ENCODE measurements at places on chromosomes 12 and 14. TPM values are rescaled to one million over a fixed set of nuclear protein-coding genes. Genes with fewer than 3 reads are reported as not detected.

NINJ2 gene
- polyA plus RNA-seq, result 0.89 TPM

DNA sequence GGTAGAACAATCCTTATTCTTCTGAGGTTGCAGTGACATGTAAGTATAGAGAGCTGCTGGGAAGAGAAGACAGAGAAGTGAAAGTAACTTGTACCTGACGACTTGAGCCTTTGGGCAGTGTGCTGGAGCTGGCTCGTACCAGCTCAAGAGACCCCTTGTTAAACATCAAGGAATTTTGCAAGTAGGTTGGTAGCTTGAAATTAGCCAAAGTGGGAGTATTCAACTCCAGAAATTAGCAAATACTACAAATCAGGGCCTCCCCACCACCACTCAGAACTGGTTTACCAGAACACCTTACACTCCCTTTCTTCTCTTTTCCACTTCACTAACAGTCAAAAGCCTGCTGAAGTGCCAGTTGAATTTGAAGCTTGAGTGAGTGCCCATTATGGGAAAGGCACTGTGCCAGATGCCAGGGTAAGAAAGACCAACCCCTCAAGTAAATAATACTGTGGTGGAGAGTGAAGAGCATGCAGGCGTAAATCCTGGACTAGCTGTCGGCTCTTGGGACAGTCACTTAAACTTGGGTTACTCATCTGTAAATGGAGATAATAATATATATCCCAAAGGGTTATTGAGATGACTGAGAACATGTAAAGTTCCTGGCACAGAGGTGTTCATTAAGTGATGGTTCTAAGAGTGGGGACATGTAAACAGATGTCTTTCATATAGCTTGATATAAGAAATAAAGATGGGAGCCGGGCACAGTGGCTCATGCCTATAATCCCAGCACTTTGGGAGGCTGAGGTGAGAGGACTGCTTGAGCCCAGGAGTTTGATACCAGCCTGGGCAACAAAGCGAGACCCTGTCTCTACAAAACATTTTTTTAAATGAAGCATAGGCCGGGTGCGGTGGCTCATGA, 27.0 kb upstream of the EID3 start:
- no peak for DNase-seq

DNA sequence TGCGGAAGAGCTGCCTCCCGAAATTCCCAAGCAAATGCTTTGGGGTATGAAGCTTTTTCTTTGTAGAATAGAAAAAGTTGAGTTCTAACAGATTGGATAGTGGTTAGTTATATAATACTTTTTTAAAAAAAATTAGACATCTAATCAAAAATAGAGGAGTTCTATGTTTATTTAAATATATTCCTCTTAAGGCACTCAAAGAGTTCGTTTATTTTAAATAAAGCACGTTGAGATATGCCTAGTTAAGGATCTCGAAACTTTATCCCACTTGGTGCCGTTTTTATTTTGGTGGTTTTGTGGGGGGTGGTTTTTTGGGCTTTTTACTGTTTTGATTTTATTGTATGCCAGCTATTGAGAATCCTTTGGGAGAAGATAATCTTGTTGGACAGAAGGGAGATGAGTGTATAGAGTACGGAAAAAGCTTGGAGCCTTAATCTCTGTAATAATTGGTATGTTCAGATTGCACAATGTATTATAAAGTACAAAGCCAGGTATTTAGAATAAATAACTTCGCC, 10.7 kb upstream of the SNAPC1 start:
- no peak for DNase-seq

C12orf42 gene
- polyA plus RNA-seq, result not detected

ALX1 gene
- 26.8 TPM for polyA plus RNA-seq

SLC25A47 gene
- polyA plus RNA-seq, result not detected

PRKCH gene
- 15.9 TPM for polyA plus RNA-seq

DNA sequence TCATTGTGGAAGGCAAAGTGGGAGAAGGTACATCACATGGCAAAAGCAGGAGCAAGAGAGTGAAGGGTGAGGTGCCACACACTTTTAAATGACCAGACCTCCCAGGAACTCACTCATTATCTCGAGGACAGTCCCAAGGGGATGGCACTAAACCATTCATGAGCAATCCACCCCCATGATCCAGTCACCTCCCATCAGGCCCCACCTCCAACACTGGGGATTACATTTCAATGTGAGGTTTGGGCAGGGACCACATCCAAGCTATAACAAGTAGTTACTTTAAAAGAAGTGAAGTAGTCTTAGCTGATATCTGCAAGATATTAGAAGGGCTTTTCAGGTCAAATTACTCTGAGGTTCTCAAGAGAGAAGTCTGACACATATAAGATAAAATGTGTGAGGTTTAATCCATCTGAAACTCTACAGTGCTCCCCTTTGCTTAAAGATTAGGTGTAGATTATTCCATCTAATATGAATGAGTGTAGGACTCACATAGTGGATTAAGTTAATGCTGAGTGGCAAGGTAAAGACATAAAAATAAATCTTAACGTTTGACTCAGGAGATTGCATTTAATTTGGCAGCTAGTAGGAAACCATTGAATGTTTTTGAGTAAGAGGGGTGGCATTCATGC, 130.8 kb downstream of the TMX1 start:
- no peak for DNase-seq

DNA sequence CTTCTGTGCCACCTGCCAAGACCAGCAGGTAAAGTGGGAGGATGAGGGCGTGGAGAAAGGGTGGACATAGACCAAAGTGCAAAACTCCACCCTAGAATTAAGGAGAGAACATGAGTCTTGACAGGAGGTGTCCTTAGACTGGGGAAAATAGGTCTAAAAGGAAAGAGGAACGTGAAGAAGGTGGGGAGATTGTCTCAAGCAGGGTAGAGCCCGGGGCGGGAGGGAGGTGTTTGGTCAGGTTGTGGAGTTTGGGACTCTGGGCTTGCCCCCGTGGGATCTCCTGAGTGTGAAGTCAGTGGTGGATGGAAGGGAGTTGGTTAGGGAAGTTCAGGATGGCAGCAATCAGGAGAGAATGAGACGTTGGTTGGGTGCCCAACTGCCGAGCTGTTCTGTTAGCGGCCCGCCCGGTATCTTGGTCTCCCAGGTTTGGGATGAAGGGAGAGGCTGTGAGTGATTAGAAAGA, 386 bp downstream of the DGKA start:
- no peak for DNase-seq

DNA sequence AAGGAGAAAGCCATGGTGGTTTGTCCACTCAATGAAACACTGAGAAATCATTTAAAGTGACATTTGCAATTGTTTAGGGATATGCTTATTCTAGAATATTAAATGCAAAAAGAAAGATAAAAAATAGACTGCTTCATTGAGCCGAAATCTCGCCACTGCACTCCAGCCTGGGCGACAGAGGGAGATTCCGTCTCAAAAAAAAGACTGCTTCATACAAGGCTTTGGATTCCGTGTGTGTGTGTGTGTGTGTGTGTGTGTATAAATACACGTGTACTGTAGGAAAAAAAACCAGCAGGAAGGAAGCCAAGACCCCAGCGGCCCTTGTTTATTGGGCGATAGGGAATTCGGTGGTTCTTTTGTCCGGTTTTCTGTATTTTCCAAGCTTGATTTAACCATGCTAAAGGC, 3.2 kb upstream of the ZNF839 start:
- no peak for DNase-seq

- no peak for DNase-seq
These were observed 66.6 kb downstream of the RAD51B start for GRCh38 chr14:67886191-67886590.

NANOG gene
- polyA plus RNA-seq, result 0.53 TPM

DNA sequence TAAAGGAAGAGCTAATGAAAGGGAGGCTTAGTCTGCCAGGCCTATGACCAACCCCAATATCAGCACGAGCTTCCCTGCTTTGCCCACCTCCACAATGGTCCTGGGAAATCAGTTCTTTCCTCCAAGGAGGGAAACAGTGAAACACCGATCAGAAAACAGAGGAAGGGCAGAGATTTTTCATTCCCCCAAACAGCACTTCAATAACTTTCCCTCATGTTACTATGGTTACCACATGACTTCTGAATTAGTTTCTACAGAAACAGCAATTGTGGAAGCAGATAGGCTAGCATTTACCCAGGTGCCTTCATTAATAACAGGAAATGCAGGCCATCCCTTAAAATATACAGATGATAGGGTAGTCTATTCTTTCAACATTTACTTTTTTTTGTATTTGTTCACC, 35.9 kb downstream of the TRIM9 start:
- DNase-seq, result no peak

DNA sequence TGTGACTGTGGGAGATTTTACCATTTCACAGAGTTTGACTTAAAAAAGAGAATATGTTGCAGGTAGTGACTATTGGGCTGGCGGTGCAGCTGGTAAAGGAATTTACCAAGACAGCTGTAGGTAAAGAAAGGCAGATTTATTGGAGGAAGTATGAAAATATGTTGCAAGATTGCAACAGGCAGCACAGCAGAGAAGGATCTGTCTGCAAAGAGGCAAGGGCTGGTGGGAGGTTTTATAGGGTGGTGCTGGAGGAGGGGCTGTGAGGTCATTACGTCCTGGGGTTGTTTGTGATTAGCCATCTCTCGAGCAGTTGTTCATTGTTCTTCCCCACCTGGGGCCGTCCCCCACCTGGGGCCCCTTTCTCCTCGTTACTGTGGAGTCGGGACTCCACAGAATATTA, 62.1 kb downstream of the ACACB start:
- no peak for DNase-seq

DNA sequence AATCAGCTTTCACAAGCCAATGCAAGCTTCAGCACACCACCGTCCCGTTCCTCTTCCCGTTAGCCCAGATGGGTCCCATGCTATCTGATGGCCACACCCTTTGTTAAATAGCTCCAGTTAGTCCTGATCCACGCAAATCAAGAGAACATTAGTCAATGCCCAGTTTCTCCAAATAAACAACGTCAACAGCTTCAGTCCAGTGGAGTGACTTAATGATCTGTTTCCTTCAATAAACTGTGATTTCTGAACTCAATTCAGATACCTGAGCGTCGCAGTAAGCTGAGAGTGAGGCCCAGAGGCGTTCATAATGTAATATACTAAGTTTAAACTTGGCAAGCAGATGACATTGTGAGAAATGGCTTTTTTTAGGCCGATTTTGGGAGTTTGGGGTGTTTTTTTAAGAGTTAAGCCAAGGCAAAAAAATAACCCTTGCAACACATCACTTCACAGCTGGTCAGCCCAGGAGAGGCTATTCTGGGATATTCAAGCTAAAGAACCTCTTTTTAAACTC, 112.3 kb downstream of the ZFP36L1 start:
- no peak for DNase-seq
